ENCODE measurements at places on chromosomes 2 and 18.

DNA sequence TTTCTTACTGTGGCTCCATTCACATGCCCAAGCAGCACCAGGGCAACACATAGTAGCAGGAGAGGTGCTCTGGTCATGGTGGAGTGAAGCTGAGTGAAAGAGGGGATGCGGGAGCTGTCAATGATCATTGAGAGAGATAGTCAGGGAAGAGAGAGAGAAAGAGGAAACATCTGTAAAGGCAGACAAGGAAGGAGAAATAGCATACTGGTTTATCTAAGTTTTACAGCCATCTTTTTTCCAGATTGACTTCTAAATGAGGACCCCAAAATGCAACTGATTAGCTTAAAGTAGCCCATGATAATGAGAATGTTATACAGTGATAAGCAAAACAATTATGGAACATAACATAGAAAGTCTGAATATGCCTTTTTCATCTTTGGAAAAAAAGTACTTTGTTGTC lies at the start of gene C2orf66:
Gene C2orf66 (minus strand): TSS at position 96 of the 400 bp plus-strand sequence. CDS start 19 bp downstream, at position 77.
- no peak within 1 kb of the TSS for H3K27ac ChIP-seq
- H3K27me3 ChIP-seq: peaks cover 49% of the 10 kb centered on the region
- DNase-seq: no peak

GRCh38 chr2:73053316-73054114 lies 18.0 kb downstream of the SFXN5 start:
- peaks cover 16% of the 10 kb centered on the region for H3K36me3 ChIP-seq
- H3K4me3 ChIP-seq: no peak overlapping the region
- no peak for DNase-seq
- H3K27ac ChIP-seq: no peak overlapping the region

DNA sequence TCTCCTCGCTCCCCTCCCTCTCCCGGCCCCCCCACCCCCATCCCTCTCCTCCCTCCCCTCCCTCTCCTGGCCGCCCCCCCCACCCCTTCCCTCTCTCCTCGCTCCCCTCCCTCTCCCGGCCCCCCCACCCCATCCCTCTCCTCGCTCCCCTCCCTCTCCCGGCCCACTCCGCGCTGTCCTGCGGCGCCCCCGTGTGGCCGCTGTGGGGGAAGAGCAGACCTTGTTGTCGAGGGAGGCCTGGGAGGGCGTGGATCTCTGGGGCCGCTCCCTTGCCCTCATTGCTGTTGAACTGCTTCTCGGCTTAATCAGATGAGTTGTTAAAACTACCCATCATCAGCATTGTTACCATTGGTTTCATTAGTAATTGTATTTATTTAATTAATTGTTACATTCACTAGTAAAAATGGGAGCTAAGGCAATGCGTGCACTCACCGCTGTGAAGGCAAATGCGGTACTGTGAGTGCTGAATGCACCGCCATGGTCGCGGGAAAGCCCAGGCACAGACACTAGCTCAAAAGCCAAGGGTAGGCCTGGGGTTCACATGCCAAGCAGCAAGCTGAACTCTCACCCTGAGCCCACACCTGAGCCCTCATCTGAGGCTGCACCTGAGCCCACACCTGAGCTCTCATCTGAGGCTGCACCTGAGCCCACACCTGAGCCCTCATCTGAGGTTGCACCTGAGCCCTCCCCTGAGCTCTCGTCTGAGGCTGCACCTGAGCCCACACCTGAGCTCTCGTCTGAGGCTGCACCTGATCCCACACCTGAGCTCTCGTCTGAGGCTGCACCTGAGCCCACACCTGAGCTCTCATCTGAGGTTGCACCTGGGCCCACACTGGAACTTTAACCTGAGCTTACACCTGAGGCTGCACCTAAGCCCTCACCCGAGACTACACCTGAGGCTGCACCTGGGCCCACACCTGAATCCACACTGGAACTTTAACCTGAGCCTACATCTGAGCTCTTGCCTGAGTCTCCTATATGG lies 8.8 kb downstream of the RTP5 start:
- H3K27me3 ChIP-seq: no peaks in the 10 kb centered on the region
- H3K4me3 ChIP-seq: no peak overlapping the region
- peaks cover 28% of the 10 kb centered on the region for H3K4me1 ChIP-seq
- H3K36me3 ChIP-seq: peaks cover 4% of the 10 kb centered on the region

GRCh38 chr2:163919717-163920116 lies 183.9 kb upstream of the FIGN start:
- no peak overlapping the region for H3K4me3 ChIP-seq
- no peaks in the 10 kb centered on the region for H3K27me3 ChIP-seq
- no peak for DNase-seq
- no peaks in the 10 kb centered on the region for H3K36me3 ChIP-seq

DNA sequence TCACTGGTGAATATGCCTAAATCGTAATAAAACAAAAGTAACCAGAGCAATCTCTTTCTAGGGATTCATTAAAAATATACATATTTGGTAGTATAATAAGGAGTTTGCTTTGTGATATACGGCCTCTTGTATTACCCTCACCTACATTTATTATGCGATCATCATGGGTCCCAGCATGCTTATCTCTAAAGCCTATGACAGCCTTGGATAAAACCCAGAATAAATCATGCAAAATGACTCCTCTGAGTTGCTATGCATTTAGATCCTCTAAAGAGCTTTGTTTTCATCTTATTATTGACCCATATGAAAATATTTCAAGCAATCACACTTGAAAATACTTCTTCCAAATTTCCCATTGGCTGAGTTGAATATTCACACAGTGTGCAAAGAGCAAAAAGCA lies 432.3 kb downstream of the SUCLG1 start:
- no peak overlapping the region for H3K4me3 ChIP-seq
- no peaks in the 10 kb centered on the region for H3K36me3 ChIP-seq
- no peak for DNase-seq
- H3K27ac ChIP-seq: no peak overlapping the region

DNA sequence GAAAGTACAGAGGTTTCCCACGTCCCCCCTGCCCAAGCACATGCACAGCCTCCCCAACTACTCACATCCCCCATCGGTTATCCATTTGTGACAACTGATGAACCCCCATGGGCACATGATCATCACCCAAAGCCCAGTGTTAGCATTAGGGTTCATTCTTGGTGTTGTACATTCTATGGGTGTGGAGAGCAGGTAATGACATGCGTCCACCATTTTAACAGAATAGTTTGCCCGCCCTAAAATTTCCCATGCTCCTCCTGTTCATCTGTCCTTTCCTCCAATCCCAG lies 74.3 kb downstream of the LONRF2 start:
- H3K4me3 ChIP-seq: no peak overlapping the region
- no peak overlapping the region for H3K27ac ChIP-seq
- no peaks in the 10 kb centered on the region for H3K4me1 ChIP-seq
- H3K36me3 ChIP-seq: no peaks in the 10 kb centered on the region

DNA sequence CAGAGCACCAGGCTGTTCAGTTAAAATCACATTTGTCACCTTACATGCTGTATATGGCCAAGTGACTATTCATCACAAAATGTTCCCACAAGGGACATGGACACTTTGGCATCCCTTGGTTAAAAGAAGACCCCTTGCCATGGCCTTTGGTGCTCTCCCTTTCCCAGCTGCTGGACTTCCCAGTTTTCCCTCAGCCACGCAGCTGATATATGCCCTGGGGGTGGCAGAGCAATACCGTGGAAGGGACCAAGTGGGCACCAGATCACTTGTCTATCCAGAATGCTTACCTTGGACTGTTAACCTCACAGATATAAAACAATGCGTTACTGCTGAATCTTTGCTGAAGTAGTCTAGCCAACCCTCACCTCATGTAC lies 35.3 kb downstream of the PAIP2B start:
- no peaks in the 10 kb centered on the region for H3K4me1 ChIP-seq
- no peak for DNase-seq
- H3K4me3 ChIP-seq: no peak overlapping the region
- peaks cover 4% of the 10 kb centered on the region for H3K36me3 ChIP-seq
- peaks cover 3% of the 10 kb centered on the region for H3K27me3 ChIP-seq

Measured in activated CD8-positive, alpha-beta memory T cell treated with anti-CD3 and anti-CD28 coated beads, Interleukin-2, amount 10 ng/mL, durations not matched to agents 7 days and 5 days (primary cell).